ENCODE measurements at places on chromosomes 4 and X.

DNA sequence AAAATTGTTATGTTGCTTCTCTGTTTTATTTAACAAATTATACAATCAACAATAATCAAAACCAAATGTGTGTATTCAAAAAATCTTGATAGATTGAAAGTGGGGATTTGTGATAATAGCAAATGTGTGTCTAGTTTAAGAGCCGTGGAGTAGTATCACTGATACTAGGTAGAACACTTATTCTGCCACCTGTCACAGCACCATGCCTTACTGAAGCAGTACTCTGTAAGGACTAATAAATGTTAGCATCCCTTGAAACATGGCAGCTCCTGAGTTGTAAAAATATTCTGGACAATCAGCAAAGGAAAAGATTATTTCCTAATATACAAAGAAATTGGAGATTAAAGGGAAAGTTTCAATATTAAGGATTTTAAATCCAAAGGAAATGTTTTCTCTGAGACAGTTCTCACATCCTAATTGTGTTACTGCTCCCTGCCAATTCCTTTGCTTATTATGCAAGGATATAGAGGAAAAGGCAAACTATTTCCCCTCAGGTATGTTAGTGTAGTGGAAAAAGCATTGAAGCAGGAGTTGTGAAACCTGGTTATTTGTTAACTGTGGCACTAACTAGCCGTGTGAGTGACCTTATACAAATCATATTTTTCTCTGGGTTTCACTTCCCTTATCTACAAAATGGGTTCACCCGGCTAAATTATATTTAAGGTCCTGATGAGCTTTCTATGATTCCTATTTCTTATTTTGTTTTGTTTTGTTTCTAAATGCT lies 303.1 kb downstream of the ARHGAP24 start:
- DNase-seq: no peak

DNA sequence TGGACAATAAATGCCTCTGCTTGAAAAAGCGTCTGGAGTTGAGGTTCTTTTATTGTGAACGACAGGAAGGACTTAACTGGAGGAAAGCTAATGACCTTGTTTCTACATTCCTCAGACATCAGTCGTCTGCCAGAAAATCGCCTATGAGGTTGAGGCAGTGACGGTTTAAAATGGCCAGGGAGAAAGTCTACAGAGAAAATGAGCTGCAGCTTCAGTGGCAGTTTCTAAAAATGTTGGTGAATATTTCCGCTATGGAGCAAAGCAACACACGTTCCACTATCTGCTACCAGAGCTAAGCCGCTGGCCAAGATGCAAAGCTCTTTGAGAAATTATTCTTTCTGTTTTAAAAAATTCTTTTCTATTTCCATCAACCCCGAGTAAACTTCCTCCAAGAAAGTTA lies 116.9 kb upstream of the GALNT7 start:
- no peak for DNase-seq

- DNase-seq: no peak
Measured at GRCh38 chr4:26424153-26424552, 66.1 kb downstream of the CCKAR start.

DNA sequence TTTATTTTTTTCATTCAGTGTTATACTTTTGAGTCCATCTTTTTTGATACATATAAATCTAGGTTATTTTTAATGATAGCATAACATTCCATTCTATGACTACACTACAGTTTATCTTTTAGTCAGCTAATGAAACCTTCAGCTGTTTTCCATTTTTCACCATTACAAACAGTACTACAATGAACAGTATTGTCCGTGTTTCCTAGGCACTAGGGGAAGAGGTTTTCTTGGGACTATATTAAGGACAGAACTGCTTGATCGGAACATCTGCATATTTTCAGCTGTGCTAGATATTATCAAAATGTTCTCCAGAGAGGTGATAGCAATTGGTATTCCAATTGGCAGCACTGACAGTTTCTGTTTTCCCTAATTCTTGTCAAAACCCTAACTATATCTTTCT lies 44.3 kb upstream of the HCCS start:
- DNase-seq: no peak

- DNase-seq: no peak
Measured at GRCh38 chr4:172553216-172553615, 615.4 kb upstream of the GALNT7 start.

- DNase-seq: peak; percentile 21
Measured at GRCh38 chrX:75155827-75156525, at the start of gene ABCB7. ABCB7 (minus strand) TSS chrX:75156283; CDS start chrX:75156272, 11 bp downstream.

DNA sequence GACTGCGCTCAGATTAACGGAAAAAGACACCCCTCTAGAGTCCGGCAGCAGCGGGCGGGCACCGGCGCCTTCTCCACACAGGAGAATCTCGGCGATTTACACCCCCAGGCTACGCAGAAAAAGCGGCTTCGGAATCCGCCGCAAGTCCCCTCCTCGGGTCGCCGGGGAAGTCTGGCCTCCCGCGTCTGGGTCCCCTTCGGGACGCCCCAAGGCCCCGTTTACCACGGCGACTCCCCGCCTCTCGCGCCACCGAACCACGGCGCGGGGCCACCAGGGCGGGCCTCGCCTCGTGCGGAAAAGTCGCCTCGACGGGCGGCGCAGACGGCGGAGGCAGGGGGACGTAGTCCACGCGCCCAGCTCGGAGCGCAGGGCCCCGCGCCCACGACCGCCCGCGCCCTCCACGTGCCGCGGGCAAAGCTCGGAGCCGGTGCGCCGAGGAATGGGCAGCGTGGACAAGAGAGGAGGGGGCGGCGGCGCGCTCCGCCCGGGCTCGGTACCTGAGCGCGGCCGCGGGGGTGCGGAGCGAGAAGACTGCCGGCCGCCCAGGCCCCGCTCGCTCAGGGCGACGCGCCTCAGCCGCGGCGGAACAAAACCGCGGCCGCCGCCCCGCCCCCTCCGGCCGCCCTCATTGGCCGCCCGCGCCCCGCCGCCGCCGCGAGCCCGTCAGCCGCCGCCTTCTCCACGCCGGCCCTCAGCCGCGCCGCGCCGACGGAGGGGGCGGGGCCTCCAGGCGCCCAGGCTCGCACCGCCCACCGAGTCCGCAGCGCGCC lies at the start of gene FAM53A:
FAM53A (minus strand) TSS at position 578 of the 770 bp plus-strand sequence. CDS start 15,572 bp downstream, outside the sequence.
- peak; percentile 89 for DNase-seq

GRCh38 chr4:38189445-38189844 lies 229.2 kb downstream of the PTTG2 start:
- DNase-seq: no peak

- no peak for DNase-seq
Measured at GRCh38 chr4:28462766-28463700, 1602.4 kb downstream of the STIM2 start.

GRCh38 chrX:117002981-117003380 lies 540.2 kb upstream of the CT83 start:
- no peak for DNase-seq

DNA sequence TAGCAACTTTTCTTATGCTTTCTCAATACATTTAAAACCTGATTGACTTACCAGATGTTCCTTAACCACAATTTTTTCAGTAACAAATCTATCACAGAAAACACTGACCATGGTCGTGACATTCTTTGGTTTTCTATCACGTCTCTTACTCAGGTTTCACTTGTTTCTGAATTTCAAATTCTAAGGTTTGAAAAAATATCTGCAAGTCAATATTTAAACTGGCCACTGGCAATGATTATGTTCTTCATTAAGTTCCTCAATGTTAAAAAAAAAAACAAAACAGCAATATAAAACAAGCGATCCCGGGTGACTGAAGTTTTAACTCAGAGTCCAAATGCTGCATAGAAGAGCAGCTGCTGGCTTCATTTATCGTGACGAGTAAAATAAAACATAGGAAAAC lies 128.9 kb downstream of the RBM47 start:
- DNase-seq: no peak

- DNase-seq: no peak
Measured at GRCh38 chr4:102533904-102534303, 32.7 kb downstream of the NFKB1 start.

DNA sequence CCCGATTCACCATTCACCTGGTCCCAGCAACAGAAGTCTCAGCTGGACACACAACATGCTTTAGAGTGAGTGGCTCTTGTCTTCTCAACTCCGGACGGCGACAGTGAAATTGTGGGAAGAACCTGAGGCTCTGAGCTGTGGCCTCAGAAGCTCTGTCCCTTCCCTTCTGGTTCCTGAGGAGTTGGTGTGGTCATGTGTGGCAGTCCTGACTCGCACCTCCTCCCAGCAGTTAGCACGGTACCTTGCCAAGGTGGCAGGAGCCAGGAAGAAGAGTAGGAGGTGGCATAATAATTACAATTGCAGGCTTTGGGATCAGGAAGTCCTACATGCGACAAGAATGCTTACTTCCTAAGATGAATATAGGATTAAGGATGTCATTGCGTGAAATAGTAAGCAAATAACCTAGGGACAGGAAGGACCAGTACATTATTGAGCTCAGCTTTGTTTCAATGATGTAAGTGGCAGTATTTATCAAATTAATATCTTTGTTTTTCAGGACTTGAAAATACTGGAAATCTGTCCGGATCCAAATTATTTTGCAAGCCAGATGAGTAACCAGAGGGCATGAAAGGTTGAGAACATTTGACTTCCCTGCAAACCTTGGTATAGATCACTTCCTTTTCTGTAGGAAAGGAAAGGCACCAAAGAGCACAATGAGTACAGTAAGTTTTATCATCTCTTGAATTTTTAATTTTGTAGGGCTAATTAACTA lies 21.1 kb downstream of the RNF4 start:
- no peak for DNase-seq

GRCh38 chr4:38123555-38123954 lies 163.4 kb downstream of the PTTG2 start:
- no peak for DNase-seq

- no peak for DNase-seq
Measured at GRCh38 chr4:4922441-4922840, 63.0 kb downstream of the MSX1 start.

DNA sequence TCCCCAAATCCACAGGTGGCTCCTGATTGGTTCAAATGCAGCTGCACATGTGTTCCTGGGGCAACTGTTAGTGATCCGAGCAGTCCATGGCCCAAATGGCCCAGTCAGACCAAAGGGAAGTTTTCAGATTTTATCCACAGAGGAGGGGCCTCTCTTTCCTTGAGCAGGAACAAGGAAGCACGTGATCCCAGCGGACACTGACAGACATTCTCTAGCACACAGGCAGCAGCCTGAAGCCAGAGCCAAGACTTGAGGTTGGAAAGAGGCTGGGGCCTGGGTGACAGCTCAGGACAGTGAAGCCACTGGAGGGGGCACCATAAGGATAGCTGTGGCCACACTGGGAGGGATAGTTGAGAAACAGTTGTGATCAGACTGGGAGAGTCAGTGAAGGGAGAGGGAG lies 3.5 kb upstream of the ZFP92 start:
- DNase-seq: no peak

- no peak for DNase-seq
Measured at GRCh38 chr4:94455081-94455480, 3.3 kb downstream of the PDLIM5 start.

GRCh38 chr4:120865985-120866384 lies 56.5 kb downstream of the PRDM5 start:
- no peak for DNase-seq

DNA sequence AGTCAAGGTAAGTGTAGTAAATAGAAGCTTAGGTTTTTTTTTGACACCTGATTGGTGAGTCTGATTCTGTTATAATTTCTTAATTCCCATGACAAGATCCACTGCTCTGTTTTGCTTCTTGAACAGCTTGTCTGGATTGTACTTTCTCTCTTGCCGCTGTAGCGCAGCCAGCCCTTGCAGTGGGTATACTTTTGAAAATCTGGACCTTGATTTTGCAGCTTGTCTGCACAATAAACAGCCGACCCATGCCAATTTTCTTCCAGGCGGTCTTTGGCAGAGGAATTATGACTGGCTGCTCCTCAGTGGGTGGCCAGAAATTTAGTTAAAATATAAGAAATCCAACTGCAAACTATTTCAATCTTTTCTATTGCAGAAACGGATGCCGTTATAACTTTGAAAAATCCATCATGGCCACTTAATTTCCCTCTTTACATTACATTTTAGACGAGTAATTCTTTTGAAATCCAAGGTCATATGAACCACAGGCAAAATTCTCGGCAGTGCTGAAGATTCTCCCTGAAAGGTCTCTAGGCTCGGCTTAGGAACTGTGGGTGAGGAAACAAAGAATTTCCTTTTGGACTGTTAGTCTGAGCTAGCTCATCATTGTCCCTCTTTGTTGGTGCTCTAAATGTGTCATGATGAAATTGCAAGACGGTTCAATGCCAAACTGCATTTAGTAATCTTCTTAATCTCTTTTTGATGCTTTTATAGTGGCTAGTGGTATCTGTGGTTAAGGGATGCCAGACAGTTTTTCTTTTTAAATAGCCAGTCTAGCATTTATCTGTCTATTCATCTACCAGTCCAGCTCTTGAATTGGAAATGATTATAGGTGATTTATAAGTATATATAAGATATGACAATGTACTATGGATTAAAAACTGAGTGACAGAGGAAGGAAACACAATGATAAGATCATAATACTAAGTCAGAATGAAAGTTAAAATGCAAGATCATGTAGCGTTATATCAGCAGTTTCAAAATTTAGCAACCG lies 31.5 kb upstream of the PTTG2 start:
- no peak for DNase-seq

DNA sequence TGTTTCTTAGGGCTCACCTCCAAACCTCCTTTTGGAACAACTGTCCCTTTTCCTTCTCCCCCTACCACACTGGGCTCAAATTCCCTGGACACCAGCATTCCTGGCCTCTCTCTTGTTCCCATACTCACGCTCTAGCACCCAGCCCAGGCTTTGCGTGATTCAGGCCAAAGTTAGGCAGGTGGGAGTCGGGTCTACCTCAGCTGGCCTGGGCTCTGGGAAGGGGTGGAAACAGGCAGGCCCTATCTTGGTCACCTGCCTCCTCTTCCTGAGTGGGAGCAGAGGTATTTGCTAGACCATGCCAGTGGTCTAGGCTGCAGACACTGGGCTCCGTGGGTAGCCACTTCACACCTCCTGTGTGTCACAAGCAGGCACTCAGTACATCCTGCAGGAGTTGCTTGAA lies 211.1 kb upstream of the MAMLD1 start:
- no peak for DNase-seq

DNA sequence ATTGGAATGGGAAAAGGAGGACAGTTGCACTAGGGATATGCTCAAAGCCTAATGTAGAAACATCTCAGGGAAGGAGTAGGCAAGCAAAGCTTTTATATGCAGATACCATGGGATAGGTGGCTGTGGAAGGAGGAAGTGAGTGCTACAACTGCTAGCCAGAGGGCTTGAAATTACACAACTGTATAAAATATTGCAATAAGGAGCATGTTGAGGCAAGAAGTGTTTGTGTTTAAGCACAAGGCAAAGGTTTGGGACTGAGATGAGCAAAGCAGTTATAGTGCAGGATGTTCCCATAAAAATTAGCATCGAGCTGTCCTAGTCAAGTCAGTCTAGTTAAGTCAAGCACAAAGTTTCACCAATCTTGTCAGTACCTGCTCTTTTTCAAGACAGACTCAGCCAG lies 35.6 kb upstream of the DCAF8L1 start:
- no peak for DNase-seq

Data from stimulated activated CD4-positive, alpha-beta T cell treated with anti-CD3 and anti-CD28 coated beads, Interleukin-15, amount 100 ng/mL, for 1 hour (primary cell).